ENCODE measurements at places on chromosomes 16 and 17.

GRCh38 chr16:4561596-4561995 lies 5.5 kb downstream of the C16orf96 start:
- DNase-seq: no peak

DNA sequence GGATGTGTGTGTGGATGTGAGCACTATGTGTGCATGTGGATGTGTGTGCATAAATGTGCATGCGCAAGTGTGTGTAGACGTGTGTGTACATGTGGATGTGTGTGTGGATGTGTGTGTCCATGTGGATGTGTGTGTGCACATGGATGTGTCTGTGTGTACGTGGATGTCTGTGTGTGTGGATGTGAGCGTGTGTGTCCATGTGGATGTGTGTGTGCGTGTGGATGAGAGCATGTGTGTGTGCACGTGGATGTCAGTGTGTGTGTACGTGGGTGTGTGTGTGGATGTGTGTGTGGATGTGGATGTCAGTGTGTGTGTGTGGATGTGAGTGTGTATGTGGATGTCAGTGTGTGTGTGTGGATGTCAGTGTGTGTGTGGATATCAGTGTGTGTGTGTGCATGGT lies 63.6 kb upstream of the DOC2B start:
- DNase-seq: no peak

DNA sequence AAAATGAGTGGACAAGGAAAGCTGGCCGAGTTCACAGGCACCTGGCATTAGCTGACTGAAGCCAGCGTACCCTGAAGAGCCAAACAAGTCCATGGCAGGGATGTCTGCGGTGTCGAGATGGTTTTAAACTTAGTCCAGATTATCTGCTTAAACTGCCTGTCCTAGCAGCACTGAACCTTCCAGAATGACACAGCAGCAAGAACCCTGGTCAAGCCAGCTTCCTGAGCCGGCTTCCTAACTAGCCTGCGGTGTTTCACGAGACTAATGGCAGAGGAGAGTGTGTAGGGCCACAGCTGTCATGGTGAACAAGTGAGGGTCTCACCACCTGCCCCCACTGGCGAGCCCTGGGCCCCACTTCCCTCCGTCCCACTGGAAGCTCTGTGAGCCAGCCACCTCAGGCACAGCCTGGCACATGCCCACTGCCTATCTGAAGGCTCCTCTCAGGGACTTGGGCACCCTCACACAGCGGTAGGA lies 28.8 kb upstream of the MTSS2 start:
- DNase-seq: no peak

GRCh38 chr16:88308441-88309173 lies 74.2 kb upstream of the ZNF469 start:
- DNase-seq: no peak

GRCh38 chr17:14833201-14833785 lies 431.8 kb downstream of the PMP22 start:
- peak; percentile 3 for DNase-seq
